ENCODE measurements at places on chromosomes 4 and X.

DNA sequence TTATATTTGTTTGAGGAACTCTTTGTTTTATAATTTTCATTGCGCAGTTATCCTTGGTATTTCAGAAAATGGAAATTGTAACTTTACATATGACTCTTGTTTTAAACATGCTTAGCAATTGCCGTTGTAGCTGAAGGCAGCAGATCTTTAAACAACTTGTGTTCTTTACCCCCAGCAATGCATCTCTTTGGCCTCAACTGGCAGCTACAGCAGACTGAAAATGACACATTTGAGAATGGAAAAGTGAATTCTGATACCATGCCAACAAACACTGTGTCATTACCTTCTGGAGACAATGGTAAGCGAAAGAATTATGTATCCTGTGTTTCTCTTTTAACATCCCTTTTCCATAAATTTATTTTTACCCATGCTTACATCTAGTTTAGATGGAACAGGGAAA is 263.6 kb downstream of the DCTD start:
- no peak for DNase-seq

DNA sequence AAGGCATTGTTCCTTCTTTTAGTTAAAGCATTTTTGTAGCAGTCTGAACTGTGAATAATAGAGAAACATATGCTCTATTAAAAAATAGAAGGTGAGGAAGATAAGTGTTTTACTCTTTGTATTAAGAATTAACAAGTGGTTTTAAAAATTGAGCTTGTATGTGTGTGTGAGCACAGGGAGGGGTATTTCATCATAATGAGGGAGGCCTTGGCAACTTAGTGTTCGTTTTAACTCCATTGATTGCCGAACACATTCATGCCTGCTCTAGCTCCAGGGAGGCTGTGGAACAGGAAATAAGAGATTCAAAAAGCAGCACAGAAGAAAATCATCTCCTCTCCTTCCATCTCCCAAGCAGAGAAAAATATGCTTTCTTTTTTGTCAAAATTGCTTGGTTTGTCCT is 14.8 kb downstream of the SHROOM3 start:
- peak; percentile 9 for DNase-seq

DNA sequence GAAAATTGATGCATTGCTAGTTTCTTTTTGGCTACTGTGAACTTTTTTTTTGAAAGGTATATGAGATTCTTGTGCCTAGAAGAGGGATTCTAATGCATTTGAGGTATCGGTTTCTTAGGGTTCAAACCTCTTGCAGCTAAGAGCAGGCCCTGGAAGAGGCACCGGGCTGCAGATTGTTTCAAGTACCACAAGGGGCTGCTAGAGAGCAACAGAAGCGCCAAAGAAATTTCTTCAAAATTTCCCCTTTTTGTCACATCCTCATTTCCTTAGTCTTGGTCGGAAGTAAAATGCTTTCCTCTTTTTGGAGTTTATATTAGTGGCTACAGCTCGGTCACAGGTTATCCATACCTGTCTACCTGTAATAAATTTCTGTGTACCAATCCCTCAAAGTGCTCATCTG is 89.8 kb downstream of the PDGFRA start:
- peak; percentile 64 for DNase-seq

DNA sequence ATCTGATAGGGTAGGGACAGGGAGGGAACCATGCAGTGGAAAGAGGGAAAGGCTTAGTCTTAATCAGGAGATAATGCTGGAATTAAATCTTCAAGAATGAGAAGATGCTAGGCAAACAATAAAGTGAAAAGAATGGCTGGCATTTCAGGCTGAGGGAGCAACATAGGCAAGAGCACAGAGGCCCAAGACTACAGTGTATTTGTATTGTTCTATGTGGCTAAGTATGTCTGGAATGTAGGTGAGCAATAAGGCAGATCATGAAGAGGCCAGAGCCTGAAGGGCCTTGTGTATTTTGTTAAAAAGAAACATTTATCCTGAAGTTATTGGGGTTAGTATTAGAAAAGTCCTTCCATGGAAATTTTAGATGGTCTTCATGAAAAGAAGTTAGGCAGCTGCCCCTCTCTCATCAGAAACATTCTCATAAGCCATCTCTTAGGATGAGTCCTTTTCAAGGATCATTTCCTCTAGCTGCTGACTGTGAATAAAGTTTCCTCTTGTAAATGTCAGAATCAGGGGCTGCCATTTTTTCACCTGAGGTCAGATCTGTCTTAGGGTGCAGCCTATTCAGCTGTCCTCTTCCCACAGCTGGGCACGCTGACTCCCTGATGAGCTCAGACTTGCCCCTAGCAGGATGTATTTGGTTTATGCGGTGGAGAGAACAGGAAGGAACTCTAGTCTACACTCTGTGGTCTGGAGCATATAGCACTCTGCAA is 46.3 kb downstream of the ATP10D start:
- DNase-seq: peak; percentile 98

GRCh38 chr4:23388255-23388654 is 501.6 kb downstream of the PPARGC1A start:
- no peak for DNase-seq

DNA sequence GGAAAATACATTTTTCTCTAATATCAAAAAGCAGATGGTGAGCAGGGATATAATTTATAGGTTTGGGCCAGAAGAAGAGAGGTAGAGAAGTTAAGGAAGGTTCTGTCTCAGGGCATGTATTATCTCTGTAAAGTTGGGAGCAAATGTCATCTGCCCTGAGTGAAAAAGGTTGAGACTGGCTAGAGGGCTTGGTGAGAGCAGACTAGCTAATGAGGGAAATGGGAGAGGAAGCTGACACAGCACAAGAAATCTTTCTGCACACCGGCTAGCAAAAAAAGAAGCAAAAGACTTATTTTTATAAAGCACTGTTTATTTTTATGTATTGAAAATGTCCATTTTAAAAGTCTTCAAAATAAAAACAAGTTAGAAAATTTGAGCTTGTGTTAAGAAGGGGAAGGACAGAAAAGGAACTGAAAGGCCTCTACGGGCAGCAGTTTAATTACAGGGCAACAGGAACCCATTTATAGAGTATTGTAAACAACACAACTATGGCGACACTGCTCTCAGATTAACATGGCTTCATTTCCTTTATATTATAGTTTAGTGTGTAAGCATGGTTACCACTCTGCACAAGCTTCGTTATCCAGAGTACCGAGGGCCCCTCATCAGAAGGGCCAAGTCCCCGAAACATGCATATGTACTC is 17.4 kb downstream of the CD40LG start:
- no peak for DNase-seq

DNA sequence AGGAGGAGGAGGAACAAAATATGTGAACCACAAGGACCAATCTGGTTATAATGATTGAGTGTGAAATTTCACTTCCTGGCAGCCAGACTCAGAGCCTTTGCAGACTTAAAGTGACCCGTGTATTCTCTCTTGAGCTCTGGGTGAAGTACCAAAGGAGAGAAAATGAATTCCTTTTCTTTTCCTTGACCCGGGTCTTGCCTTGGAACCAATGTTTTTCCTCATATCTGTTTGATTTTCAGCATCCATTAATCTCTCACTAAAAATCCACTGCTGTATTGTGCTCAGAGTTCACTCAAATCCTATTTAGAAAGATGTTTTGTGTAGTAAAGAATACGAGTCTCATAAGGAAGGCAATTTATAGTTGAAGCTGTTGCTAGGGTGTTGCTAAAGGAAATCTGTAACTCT is 78.3 kb upstream of the C1QTNF7 start:
- DNase-seq: no peak

DNA sequence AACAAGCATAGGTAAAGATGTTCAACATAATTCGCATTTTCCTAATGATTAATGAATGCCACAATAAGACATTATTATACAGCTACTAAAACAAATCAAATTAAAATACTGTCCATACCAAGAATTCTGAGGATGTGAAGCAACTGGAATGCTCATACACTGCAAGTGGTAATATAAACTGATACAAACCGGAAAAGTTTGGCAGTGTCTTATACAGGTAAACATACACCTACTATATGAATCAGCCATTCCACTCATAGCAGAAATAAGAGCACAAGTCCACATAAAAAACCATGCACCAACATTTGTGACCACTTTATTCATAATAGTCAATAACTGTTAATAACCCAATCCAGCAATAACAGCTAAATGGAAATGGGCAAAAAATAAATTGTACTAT is 79.3 kb downstream of the FBXW7 start:
- no peak for DNase-seq

GRCh38 chr4:75555294-75556164 is at the start of gene ODAPH:
Gene ODAPH (plus strand): TSS chr4:75556066. CDS start chr4:75556083, 17 bp downstream.
- no peak for DNase-seq

DNA sequence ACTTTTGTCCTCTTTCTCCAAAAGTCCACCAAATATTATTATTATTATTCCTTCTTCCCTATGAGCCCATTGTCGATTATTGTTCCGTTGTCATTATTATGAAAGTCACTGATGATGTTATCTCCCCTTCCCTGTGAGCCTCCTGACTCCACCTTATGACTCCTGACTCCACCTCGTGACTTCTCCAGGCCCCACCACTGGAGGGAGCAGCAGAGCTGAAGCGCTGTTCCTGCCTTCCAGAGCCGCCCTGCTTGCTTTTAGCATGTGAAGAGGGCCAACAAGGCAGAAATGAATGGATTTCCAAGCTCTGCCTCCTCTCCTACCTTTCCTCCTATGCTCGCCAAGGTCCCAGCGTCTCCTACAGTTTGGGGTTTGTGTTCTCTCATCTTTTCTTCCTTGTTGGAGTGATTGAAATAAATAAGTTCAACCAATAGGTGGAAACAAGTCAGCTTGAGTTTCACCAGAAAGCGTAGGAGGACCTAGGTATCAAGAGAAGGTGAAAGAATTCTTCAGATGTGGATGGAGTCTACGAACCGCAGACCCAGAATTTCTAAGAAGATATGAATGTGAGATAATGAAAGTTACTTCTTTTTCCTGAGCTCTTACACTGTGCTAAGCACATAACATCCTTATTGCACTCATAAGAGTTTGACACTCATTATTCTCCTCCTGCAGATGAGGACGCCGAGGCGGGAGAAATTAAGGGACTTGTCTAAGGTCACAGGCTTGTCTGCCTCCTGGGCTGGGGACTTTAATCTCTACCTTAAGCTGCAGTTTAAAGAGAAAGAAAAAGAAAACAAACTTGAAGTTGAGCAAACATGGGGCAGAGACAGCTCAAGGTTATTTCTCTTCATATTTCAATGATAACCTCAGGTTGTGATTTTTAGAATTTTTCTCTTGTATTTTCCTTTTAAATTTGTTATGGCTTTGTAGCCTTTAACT is 26.1 kb downstream of the IGSF1 start:
- peak; percentile 0 for DNase-seq

DNA sequence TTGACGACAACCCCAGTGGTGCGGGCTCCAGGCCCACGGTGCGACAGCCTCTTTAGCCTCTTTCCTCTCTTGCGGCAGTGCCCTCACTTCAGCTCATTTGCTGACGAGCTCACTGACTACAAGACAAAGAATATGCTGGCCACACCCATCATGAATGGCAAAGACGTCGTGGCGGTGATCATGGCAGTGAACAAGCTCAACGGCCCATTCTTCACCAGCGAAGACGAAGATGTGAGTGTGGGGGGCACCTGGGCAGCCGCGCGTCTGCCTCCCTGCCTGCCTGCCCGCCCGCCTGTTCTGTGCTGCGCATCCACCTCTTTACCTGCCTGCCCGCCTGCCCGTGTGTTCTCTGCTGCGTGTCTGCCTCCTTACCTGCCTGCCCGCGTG is 9.2 kb downstream of the PDE6B start:
- no peak for DNase-seq

- peak; percentile 34 for DNase-seq
Measured at GRCh38 chr4:75895744-75896314, 6.4 kb downstream of the PPEF2 start.

DNA sequence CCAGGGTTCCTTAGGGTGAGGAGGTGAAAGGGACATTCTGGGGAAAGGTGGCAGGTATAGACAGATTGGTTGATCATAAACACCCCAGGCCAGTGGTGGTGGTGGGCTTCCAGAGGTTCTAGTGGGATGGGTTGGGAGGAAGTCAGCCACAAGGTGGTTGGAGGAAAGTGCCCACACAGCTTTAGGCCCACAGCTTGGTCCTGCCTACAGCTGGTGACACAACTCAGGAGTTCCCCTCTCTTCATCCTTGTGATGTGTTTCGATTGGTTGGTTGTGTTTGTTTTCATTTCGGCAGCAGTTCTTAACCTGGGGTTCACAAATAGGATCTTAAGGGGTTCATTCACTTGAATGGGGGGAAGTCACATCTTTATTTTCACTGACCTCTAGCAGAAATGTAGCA is 157.0 kb downstream of the TMEM164 start:
- DNase-seq: no peak

GRCh38 chrX:78029663-78030062 is 60.2 kb upstream of the PGAM4 start:
- peak; percentile 41 for DNase-seq

GRCh38 chrX:47579537-47579936 is 2.7 kb upstream of the TIMP1 start:
- peak; percentile 85 for DNase-seq

DNA sequence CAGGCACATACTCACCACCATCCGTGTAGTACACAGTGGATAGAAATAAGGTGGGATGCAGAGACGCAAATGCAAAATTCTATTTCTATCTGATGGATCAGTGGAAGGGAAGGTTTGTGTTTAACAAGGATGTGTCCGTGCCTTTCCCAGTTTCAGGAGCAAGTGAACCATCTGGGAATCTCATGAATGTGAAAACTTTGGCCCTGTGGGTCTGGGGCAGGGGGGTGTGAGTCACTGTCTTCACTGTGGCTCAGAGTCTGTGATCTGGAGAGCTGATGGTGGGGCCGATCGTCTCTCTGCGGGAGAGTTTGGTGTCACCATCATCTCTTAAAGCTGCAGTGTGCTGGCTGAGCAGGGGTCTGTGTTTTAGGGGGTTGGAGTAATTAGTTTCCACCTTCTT is 179.3 kb upstream of the STS start:
- DNase-seq: no peak

DNA sequence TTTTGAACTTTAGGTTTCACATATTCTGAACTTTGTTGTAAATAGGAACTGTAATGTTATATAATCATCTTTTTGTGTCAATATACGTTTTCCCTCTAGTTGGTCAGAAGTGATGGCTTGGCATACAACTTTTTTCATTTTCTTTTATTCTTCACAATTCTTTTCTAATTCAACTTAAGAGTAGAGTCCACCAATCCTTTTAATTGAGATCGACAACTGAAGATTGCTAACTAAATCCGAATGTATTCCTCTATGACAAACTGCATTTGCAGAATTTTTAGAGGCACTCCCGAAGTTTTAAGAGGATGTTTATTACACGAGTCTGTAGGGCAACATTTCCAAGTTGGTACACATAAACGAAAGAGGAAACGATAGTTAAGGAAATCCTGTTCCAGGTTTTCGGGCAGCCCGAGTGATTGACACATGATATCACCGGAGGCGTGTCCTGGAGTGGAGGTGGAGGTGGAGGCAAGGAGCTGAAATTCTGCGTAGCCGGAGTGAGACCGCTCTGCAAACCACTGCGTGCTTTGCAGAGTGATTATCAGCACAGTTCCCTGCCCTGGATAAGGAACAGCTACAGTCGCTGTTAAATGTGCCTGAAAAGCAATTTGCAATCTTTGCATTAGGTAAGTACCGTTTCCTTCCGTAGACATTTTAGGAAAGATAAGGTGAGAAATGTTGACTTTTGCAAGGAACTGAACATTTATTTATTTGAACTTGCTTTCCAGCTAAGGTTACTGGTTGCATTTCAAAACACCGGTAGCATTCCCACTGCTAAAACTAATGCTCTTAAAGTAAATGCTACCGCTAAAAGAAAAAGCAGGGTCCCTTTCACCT is at the start of gene SPRY1:
TSS of gene SPRY1 (plus strand) at position 489 of the 837 bp plus-strand sequence. CDS start 4,797 bp downstream, outside the sequence.
- peak; percentile 85 for DNase-seq
